ENCODE measurements at places on chromosomes 1 and 21.
A peak's percentile ranks its signal among the peaks of the same experiment; 100 is the strongest.

DNA sequence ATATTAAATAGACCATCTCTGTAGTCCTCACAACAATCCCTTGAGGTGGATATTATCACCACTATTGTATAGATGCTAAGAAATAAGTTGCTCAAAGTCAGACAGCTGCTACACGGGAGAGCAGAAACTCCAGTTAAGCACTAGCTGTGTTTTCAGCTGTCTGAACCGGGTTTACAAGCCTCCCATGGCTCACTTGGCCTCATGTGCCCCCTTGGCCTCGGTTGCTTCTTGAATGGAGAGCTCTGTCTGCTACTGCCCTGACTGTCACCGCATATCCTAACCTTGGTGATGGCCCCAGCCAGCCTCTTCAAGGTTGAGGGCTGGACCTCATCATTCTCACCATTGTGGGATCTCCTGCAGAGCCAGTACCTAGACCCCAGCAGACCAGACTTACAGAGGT is 123.4 kb downstream of the AK5 start:
- DNase-seq = no peak

DNA sequence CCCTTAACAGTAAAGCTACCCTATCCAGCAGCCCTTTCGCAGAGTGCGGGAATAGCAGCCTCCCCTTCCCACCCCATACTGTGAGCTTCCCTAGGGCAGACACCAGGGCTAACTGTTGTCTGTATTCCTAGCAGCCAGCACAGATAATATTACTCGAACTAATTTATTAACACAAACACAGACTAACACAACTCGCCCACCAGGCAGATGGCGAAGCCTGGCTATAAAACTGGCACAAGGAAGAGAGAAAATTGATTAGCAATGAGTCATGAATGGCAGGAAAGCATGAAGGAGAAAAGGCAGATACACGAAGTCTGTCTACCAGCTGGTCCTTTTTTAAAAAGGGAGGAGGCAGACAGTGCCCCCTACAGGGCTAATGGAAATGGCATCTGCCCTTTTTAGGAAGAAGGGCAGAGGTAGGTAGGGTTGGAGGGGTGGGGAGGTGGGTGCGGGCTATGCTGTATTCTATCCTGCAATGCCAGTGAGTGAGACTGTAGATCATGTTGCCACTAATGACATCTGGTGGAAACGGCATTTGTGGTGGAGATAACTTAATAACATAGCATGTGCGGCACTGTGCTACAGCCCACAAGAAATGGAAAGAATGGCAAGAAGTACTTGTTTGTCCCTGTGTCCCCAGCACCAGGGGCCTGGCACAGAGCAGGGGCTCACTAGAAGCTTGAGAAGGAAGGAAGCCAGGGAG is 30.6 kb upstream of the CTPS1 start:
- no peak for DNase-seq

- no peak for DNase-seq
Measured at GRCh38 chr1:94755675-94756074, 64.5 kb upstream of the SLC44A3 start.

DNA sequence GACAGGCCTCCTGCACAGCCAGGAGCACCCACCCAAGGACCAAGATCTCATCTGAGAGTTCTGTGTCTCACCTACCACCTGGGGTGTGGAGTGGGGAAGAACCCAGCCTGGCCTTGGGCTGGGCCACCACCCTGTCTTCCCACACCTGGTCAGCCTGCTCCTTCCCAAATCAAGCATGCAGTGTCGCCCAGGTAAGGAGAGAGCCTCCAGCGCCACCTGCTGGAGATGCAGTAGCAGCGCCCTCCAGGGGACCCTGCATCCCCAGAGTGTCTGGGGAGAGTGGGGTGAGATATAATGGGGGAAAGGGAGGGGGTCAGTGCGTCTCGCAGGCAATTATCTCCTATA is 32.3 kb downstream of the KIAA2013 start:
- peak; percentile 72 for DNase-seq

DNA sequence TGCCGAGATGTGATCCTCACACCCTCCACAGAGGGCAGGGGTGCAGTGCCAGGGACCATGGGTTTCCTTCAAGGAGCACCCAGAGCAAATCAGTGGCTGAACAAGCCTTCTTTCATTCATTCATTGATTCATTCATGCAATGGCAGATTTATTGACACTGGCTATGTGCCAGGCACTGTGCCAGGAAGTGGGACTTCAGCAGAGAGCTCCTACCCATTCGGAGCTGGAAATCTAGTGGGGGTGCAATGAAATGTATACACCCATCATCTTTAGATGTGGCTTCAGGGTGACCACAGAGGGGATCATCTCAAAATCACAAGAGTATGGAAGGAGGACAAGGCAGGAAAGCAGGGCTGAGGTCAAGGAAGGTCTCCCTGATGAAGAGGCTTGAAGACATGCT is 18.9 kb downstream of the SLC6A9 start:
- no peak for DNase-seq

- no peak for DNase-seq
Measured at GRCh38 chr1:83029916-83030315, 969.0 kb downstream of the TTLL7 start.

GRCh38 chr1:89989799-89990198 is 5.1 kb upstream of the ZNF326 start:
- DNase-seq = peak; percentile 14

GRCh38 chr1:213066363-213066762 is 15.3 kb downstream of the RPS6KC1 start:
- no peak for DNase-seq

GRCh38 chr1:69523461-69523860 is 44.3 kb upstream of the LRRC7 start:
- DNase-seq = no peak

DNA sequence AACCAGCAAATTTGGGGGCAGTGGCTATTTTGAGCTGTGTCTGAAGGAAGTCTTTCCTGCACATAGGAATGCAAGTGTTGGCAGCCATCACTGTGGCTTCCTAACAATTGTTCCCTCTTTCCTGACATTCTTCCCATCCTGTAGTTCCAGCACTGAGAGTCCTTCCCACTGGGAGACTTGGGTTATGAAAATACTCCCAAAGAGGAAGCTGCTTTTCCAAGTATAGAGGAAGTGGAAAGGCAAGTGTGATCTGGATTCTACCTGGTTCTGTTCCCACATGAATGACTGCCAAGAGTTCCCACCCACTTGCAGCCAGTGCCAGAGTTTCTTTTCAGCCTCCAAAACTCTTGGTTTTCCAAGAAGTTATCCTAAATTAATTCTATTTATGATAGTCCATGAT is 98.5 kb upstream of the CD53 start:
- no peak for DNase-seq

DNA sequence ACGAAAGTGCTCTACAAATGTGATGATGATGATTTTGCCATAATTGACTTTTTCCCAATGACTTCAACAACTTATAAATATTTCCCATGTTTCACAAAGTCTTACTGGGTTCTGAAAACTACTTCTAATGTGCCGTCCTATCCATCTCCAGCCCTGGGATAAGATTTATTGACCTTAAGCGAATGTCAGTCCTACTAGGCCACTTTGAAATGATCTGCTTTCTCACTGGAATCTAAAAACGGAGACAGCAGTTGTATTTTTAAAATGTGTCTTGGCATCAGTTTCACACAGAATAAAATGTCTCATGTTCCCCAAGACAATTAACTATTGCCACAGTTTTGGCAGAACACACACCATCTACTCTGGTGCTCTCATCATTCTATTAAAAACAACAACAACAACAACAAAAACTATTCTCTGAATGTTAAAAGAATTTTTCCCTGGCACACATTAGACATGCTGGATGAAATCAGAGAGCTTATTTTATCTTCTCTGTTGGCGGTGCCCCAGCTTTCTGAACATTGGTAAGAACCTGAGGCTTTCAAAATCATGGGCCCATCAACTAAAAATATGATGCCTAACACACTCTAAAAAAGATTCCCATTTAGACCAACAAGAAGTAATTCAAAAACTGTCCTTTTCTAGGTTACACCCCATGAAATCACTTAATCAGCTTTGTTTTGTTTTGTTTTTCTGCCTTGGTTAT is 23.1 kb upstream of the DNASE2B start:
- no peak for DNase-seq
